ENCODE measurements at places on chromosomes 1 and 21. TPM values are rescaled to one million over a fixed set of nuclear protein-coding genes. Genes with fewer than 3 reads are reported as not detected.

GRCh38 chr1:3480369-3480719, 25.9 kb downstream of the ARHGEF16 start:
- no peak for DNase-seq

VAV3 gene
- total RNA-seq: 8.5 TPM

ARHGEF16 gene
- total RNA-seq: 12.2 TPM

DNA sequence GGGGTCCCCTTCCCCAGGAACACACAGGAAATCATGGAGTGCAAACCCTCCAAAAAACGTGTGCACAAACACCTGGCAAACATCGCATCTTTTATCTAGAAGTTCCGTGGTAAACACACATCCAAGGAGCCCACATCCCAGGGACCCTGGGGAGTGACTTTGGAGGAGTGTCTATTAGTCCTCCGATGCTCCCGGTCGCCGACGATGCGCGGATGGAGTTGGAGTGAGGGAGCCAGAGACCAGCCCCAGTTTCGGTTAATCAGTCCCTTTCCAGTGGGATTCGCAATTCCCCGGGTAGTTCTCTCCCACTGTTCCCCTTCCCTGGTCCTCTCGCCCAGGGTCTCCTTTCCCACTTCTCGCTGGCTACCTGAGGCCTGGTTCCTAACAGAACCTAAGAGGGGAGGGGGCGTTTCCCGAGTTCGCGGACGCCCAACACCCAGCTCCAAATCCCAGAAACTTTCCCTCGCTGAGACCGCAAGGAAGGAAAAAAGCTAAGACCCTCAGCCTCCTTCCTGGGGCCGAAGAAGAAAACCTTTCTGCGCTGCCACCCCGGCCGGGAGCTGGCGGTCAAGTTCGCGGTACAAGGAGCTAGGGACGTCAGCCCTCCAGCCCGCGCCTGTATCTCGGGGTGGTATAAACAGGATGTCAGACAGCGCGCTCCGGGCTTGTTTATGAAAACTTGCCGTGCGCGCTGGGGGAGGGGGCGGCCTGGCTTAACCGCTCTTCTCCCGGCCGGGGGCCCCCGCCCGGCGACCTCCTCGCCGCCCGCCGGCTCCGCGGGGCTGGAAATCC, 787 bp downstream of the JAK1 start:
- DNase-seq: peak; percentile 86

GRCh38 chr1:87826681-87827251, 498.1 kb downstream of the LMO4 start:
- no peak for DNase-seq

GRCh38 chr21:42892582-42892930, 553 bp upstream of the NDUFV3 start:
- DNase-seq: no peak

GRCh38 chr21:42677339-42678321, 24.2 kb downstream of the PDE9A start:
- DNase-seq: no peak

- no peak for DNase-seq
Measured at GRCh38 chr1:18732686-18733085, 102.0 kb downstream of the PAX7 start.

- DNase-seq: no peak
Measured at GRCh38 chr1:48730164-48730910, 46.4 kb downstream of the BEND5 start.

DNA sequence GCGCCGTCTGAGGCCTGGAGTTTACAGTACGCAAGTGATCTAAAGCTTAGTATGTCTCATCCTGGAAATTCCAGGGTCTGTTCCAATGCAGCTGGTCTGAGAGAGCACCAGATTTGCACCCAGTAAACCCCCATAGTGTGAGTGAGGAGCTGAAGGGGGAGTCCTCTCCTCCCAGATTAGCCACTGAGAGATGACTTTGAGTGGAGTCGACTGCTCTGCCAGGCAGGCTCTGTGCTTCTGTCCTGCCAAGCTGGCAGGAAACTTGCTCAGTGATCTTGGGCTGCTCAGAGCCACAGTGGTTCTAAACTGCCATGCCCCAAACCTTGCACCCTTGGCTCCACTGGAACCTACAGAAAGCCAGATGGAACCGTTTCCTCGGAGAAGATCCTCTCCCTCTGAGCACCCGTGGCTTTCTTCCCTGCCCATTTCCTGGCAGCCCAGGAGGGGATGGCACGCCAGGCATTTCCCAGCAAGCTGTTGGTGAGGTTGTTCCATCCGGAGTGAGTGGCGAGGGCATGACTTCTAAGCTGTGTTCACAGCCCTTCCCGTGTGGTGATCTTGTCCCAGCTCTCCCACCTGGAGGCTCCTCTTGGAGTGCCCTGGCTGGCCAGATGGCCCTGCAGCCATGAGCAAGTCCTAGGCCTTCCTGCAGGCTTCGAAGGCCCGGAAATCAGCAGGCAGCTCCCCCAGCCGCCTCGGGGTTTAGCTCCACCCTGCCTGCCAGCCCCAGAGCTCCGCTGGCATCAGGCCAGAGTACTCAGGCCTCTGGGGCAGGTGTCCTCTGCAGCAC, 125.9 kb upstream of the VAMP3 start:
- DNase-seq: peak; percentile 88

GRCh38 chr1:214542275-214543199, 8.9 kb downstream of the PTPN14 start:
- DNase-seq: no peak

DNA sequence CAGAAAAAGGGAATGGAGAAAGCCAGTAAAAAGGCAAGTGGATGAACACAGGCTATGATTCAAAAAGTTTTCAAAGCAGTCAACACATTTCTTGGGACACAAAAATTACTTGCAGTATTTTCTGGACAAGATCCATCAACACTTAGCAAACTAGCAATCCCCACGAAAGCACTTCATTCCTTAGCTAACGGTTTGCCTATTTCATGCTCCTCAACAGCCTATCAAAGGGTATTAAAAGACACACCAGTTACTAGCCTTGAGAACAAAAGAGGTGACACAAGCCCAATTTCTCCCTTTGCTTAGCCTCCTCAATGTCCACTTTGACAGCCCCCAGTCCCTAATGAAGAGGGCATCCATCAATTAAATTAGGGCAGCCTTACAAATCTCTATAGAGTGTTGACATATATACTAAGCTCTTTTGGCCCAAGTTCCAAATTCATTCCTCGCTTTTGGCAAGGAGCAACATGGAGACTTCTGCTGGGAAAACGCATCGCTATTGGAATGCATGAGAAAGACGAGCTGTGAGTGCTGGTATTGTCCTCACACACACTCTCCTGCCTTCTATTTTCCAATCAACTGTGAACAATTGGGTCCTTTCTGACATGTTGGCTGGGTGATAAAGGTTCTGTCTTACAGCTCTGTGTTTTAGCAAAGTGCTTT, 180.0 kb downstream of the TNR start:
- no peak for DNase-seq

DNA sequence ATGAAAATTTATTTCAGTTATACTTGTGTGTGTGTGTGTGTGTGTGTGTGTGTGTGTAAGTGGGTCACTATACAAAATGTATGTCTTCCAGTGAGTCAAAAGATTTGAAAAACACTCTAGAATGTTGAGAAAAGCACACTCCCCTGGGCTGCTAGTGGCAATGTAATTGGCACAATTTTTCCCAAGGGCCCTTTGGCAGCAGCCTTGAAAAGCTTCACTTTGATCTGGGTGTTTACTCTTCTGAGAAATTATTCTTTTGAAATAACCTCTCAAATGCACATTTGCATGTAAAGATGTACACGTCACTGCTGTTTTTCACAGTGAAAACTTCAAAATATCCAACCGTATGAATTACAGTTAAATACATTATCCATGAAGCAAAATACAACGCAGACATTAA, 22.1 kb upstream of the SLC44A3 start:
- DNase-seq: no peak

- no peak for DNase-seq
Measured at GRCh38 chr1:7983086-7983778, 21.7 kb downstream of the PARK7 start.

- no peak for DNase-seq
Measured at GRCh38 chr1:107952989-107953388, 12.0 kb downstream of the VAV3 start.

LCE1E gene
- not detected for total RNA-seq

G0S2 gene
- total RNA-seq: 36.5 TPM

SYCP1 gene
- not detected for total RNA-seq

KRTAP11-1 gene
- not detected for total RNA-seq

GRCh38 chr1:245434280-245434679, 279.5 kb downstream of the KIF26B start:
- DNase-seq: no peak

GRCh38 chr1:200741551-200742207, 3.0 kb downstream of the CAMSAP2 start:
- no peak for DNase-seq

PLA2G2F gene
- total RNA-seq: not detected

- DNase-seq: no peak
Measured at GRCh38 chr1:46607345-46608130, 3.5 kb upstream of the MKNK1 start.

FCRL3 gene
- total RNA-seq: 0.67 TPM

DNA sequence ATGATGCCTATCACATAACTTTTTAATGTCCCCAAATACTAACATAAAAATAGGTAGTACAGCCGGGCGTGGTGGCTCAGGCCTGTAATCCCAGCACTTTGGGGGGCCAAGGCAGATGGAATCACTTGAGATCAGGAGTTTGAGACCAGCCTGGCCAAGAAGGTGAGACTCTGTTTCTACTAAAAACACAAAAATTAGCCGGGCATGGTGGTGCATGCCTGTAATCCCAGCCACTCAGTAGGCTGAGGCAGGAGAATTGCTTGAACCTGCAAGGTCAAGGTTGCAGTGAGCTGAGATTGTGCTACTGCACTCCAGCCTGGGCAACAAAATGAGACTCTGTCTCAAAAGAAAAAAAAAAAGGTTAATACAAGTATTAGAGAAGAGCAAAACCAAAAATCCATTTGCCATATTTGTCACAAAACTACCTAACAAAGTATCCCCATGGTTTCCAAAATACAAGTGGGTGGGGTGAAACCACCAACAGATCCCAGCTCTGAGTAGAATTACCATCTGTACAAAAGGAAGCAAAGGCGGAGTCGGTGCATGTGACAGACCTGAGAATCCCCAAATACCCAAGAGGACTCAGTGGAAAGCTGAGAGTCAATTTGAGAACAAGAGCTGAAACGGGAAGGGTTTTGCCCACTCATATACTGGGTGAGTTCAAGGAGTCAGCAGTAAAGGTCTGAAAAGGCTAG, 113.2 kb downstream of the TOMM20 start:
- no peak for DNase-seq

SHE gene
- 48.3 TPM for total RNA-seq

GRCh38 chr1:205032508-205032907, 10.5 kb upstream of the CNTN2 start:
- no peak for DNase-seq
